ENCODE measurements at places on chromosomes 2 and 18.

- DNase-seq: no peak
Observed at GRCh38 chr2:26855466-26855865, 7.5 kb downstream of the DPYSL5 start.

DNA sequence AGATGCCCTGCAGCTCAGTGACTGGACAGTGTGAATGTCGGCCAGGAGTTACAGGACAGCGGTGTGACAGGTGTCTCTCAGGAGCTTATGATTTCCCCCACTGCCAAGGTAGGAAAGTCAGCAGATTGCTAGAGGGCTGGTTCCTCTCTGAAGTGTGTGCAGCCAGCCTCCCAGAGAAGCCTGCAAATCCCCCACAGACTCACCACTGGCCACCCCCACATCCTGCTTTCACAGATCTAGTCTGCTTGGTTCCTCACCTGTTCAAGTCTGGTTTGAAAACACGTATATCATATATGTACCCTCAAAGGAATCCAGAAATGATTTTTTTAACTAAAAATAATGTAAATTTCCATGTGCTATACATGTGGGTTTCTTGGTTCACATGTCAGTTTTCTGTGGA, 121.1 kb downstream of the LAMA3 start:
- DNase-seq: no peak

DNA sequence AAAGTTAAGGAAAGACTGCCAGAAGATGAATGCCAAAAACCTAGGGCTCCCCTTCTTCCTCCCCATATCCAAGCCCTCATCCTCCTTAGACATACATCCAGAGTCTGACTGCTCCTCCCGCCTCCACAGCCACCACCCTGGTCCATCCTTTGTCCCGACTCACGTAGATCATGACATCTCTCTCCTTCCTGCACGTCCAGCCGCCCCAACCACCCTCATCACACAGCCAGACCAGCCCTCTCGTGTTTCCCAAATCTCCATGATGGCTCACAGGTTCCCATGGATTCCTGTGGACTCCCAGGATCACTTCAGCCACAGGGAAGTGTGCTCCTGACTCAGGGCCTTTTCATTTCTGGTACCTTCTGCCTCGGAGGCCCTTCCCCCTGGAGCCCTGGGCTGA, 47.8 kb upstream of the CAB39 start:
- DNase-seq: no peak

- no peak for DNase-seq
Observed at GRCh38 chr2:143440411-143441012, 311.3 kb downstream of the ARHGAP15 start.

- DNase-seq: no peak
Observed at GRCh38 chr18:50051288-50051687, 143.7 kb downstream of the MYO5B start.

GRCh38 chr2:102366406-102367112, 11.0 kb downstream of the IL18R1 start:
- no peak for DNase-seq

GRCh38 chr2:206802654-206803514, 37.5 kb downstream of the FASTKD2 start:
- DNase-seq: no peak

DNA sequence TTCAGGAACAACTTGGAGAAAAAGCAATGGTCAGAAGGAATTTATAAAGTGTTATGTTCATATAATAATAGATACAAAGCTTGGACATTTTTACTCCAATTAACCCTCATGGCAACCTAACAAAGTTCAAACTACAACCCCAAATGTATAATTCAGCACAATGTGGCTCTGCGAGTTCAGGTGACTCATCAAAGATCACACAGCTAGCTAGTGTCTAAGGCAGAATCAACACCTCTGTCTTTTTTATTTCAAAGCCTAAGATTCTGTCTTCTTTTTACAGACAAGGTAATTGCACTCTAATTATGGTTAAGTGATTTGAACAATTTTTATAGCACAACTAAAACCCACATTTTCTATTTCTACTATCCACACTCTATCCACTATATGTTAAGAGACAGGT, 90.5 kb downstream of the CHST9 start:
- no peak for DNase-seq

DNA sequence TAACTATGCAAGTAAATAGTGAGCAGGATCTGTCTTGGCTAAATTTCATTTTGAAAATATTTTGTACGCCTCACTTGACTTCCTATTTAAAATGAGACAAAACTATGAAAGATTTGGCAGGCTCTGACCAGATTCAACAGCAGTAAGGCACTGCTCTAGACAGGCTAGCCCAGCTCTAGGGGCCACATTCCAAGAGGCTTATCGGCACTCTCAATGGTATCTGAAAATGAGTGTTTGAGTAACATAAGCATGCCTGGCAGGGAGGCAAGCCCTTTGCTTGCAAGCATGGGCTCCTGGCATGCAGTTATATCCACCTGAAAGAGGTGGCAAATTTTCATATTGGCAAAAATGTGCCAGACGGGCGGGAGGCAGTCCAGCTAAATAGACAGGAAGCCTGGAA, 10.5 kb downstream of the CAPN13 start:
- no peak for DNase-seq

- DNase-seq: no peak
Observed at GRCh38 chr2:212626371-212626918, 87.8 kb upstream of the ERBB4 start.

DNA sequence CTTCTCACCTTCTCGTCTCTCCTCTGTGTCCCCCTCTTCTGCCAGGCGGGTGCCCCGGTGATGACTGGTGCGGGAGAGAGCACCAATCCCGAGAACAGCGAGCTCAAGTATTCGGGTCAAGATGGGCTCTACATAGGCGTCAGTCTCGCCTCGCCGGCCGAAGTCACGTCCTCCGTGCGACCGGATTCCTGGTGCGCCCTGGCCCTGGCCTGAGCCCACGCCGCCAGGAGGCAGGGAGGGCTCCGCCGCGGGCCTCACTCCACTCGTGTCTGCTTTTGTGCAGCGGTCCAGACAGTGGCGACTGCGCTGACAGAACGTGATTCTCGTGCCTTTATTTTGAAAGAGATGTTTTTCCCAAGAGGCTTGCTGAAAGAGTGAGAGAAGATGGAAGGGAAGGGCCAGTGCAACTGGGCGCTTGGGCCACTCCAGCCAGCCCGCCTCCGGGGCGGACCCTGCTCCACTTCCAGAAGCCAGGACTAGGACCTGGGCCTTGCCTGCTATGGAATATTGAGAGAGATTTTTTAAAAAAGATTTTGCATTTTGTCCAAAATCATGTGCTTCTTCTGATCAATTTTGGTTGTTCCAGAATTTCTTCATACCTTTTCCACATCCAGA, 31.3 kb downstream of the GATA6 start:
- no peak for DNase-seq

Measured in Karpas-422 (cell line).